ENCODE measurements at places on chromosomes 12 and 14.

- DNase-seq: no peak
Measured at GRCh38 chr14:60488175-60488574, 2.3 kb upstream of the C14orf39 start.

DNA sequence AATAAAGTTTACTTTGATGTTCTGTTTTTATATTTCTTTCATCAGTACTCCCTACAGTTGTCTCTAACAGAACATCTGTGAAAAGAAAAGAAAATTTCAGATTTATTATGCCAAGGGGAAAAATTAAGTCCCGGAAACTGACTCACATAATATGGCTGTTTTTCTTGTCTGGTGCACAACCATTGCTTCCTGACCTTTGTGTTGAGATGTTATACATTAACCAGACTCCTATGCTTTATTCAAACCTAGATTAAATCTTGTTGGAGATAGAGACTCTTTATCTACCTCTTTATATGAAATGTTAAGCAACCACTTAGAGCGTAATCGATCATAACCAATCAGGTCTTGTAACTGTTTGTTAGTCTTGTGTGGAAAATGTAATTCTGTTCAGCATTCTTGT lies 37.6 kb upstream of the BICD1 start:
- no peak for DNase-seq

DNA sequence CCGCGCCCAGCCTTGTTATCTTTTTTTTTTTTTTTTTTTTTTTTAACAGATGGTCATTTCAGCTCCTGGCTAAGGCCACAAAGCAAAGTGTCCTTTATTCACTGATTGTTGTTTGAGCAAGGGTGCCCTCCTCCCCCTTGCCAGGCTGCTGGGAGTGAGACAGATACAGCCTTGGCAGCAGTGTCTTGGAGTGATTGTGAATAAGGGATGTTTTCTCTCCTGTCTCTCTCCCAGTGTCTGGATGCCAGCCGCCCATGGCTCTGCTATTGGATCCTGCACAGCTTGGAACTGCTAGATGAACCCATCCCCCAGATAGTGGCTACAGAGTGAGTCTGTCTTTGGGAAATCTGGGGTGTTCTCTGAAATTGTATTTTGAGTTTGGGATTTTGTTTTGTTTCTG lies 28.7 kb downstream of the FNTB start:
- DNase-seq: no peak

- no peak for DNase-seq
Measured at GRCh38 chr12:14138495-14138894, 157.1 kb upstream of the GRIN2B start.

- no peak for DNase-seq
Measured at GRCh38 chr12:92446083-92446460, 256.7 kb upstream of the PLEKHG7 start.

DNA sequence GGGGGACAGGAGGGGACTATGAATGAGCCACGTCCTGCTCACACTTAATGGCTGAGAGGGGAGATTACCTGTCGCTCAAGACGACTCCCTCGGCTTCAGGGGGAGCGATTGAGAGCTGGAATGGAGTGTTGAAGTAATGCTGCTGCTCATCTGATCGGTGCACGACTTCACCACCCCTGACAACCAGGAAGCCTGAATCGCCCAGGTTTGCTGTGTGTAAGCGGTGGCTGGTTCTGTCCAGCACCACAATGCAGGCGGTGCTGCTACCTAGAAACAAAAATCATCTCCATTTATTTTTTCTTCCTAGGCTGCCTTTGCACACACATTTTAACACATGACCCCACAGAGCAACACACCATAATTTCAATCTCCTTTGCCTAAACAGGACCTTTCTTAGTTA lies 37.3 kb downstream of the PPTC7 start:
- DNase-seq: no peak

- DNase-seq: no peak
Measured at GRCh38 chr12:113802966-113803758, 163.0 kb downstream of the RBM19 start.

GRCh38 chr12:31526158-31526546 lies 64.8 kb downstream of the DENND5B start:
- DNase-seq: no peak

GRCh38 chr12:8011331-8011730 lies 21.2 kb upstream of the FOXJ2 start:
- DNase-seq: no peak

DNA sequence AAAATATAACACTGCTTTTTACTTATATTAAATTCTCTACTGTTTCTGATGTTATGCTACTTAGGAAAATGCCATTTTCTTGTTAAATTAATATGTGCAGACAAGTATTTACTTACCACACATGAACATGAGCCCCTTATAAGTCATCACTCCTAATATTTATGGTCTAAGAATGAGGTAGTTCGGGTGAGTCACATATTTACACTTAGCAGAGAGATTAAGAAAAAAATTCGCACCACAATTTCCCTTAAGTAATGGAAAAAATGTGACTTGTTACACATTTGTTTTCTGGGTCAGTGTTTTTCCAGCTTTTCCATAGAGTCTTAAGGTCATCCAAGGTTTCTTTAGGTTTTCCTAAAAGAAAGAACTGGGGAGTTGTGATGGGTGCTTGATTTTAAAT lies 68.3 kb downstream of the RERG start:
- DNase-seq: no peak

DNA sequence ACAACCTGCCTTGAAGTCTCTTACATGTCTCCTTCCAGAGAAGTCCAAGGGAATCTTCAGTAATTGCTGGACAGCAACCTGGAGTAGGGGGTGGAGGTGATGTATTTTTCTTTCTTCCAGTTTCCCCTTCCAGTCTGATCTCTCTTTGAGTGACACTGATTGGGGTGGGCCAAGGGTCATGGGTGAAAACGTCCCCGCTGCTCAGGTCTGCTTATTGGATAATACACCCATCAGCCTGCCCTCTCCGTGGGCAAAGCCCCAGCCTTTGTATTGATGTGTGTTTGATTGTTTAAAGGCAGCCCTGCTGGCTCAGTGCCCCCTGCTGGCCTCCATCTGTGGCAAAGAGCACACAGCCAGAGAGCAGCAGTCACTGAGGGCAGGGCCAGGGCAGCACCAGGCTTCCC lies 35.7 kb upstream of the ATP2A2 start:
- no peak for DNase-seq

DNA sequence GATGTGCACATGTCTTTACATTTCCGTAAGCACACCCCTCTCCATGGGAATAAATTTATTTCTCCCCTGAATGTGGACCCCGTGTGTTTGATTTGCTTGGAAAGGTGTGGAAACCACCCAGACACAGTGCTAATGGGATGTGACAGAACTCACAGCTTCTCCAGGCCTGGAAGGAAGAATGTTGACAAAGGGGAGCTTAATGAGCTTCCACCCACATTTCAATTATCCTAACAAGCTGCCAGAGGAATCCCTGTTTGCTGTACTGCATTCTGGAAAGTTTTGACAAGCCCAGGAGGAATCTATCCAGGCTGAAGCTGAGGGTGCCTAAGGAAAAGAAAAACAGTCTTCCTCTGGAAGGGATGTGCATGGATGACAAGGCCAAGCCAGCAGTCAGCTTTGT lies 51.2 kb upstream of the CCDC60 start:
- DNase-seq: no peak

- no peak for DNase-seq
Measured at GRCh38 chr12:126936181-126936851, 1330.7 kb upstream of the TMEM132C start.

DNA sequence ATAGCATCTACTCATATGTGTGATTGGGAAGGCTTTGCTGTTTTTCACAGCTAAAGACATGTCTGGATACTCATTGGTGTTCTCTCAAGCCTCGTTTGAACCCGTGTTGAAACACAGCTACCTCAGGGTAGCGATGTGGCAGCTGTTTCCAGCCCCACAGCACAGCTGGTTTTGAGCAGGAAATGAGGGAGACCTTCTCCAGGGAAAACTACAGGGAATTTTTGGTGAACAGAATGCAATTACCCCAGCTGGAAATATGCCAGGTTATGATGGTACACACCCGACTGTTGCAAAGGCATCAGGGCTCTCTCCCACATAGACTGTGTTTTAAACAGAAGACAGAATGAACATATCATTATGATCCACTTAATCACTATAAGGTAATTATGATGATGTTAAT lies 828.9 kb downstream of the VRK1 start:
- DNase-seq: no peak

GRCh38 chr12:125512541-125513298 lies 447.5 kb downstream of the AACS start:
- no peak for DNase-seq

DNA sequence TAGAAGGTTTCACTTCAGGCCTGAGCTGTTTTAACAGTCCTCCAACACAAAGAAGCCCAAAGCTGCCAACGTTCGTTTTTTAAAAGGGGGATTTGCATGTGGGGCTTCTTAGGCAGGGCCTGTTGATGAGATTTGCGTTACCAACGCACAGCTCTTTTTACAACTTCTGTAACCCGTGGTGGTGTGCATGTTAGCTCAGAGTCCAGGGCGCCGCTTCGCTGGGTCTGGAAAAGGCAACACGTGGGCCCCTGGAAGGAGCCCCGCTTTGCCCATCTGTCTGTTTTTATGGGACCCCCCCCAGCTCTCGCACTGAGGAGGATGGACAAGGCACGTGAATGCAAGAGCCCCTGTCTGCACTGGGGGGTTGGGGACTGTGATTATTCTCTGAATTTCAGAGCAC lies 84.0 kb downstream of the ESR2 start:
- no peak for DNase-seq

GRCh38 chr12:51823875-51824565 lies 24.5 kb downstream of the FIGNL2 start:
- DNase-seq: no peak

GRCh38 chr14:21068521-21069387 lies 1.4 kb upstream of the ARHGEF40 start:
- no peak for DNase-seq

- DNase-seq: no peak
Measured at GRCh38 chr14:102079700-102079979, 7.2 kb downstream of the HSP90AA1 start.

DNA sequence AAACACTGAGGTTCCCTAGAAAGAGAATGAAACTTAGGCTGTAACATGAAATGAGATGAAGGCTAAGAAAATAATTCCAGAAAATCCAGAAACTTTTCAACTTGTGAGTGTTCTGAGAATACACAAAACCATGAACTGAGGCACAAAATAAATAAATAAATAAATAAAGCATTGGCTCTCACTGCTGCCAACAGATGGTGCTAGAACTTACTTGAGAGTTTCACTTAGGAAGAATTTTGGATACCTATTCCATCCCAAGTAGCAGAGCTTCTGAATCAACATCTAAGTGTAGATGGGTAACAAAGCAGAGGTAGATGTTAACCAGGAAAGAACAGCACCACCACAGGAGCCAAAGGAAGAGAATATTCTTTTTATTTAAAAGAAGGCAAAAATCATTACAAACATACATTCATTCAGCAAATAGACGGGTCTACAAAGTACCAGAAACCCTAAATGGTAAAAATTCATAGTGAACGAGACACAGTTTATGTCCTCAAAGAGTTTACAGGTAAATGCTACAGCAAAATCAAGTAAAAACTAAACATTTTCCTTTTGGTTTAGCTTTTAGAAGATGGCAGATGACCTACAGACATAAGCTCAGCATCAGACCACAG lies 16.7 kb downstream of the EPS8 start:
- DNase-seq: no peak

DNA sequence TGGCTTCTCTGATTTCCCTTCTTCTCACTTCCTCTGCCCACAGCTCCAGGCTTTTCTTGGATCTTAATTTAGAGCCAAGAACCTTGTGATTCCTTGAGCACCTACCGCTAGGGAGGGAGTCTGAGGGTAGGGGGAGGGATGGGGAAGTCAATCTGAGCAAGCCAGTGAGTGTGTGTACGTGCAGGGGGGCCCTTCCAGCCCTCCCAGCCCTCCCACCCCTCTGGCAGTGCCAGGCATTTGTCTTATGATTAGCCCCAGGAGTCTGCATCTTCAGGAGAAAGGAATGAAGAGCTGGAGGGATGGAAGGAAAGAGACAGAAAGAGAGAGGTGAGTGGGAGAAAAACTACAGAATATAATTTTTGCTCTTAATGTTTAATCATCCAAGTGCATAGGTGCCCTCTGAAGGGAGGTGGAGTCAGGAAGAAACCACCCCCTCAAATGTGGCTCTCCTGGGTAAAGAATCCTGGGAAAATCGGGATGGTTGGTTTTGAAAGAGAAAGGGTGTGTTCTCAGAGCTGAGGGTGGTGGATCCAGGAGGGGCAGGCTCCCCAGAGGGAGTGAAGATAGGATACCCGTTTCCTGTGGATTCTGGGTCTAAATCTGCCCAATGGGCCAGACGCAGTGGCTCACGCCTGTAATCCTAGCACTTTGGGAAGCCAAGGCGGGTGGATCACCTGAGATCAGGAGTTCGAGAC lies 2.1 kb downstream of the PIANP start:
- no peak for DNase-seq

GRCh38 chr12:40971911-40972310 lies 216.2 kb upstream of the PDZRN4 start:
- DNase-seq: no peak

GRCh38 chr14:32011225-32011624 lies 65.9 kb upstream of the ARHGAP5 start:
- DNase-seq: no peak

Measured in esophagus squamous epithelium (tissue), 5 donors.